Sigmoid colon (tissue), 7 donors: ENCODE measurements at places on chromosomes 7 and 10. TPM values are rescaled to one million over a fixed set of nuclear protein-coding genes. Genes with fewer than 3 reads are reported as not detected.

CUZD1 gene
- total RNA-seq, result not detected

SLC4A2 gene
- total RNA-seq, result 98.9 TPM

TDRD1 gene
- 0.16 TPM for total RNA-seq

DNA sequence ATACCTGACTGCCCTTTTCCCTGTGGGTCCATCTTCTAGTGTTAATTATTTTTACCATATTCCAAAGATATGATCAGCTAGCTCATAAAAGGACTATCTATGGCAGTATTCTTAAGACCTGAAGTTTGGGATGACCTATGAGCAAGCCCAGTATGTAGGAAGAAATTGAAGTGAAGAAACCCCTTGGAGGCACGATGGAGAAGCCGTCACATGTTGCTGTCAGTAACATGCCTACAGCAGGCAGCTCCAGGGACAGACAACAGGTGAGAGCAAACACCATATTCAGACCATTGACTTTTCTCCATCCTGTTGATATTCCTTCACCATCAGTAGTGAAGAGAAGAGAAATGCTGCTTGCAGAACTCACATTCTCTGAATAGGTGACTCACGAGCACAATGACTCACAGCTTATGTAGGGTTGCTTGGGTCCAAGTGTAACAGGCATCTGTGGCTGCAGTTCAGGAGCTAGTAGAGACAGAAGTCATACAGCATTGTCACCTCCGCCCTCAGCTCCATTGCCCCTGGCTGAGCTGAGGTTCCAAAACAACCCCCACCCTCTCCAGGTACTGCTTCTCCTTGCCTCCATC, 8.4 kb upstream of the LYZL2 start:
- DNase-seq, result no peak

- no peak for DNase-seq
Observed at GRCh38 chr7:18727115-18727870, 231.7 kb downstream of the HDAC9 start.

DNA sequence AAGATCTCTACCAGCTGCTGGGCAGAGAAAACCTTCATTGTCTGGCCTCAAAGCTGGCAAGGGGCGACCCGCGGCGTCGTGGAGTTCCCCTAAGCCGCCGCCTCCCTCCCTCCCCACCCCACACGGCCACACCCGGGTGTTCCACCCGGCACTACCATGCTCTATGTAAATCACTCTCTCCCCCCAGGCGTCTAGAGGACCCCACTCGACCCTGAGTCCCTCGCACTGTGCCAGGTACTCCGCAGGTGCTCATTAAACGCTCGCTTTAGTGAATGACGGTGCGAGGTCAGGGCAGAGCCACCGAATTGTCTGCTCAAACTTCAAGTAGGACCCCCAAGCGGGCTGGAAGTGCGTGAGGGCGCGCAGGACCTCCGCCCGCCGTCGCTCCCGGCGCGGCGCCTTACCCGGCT, 628 bp downstream of the PARP12 start:
- no peak for DNase-seq

DNA sequence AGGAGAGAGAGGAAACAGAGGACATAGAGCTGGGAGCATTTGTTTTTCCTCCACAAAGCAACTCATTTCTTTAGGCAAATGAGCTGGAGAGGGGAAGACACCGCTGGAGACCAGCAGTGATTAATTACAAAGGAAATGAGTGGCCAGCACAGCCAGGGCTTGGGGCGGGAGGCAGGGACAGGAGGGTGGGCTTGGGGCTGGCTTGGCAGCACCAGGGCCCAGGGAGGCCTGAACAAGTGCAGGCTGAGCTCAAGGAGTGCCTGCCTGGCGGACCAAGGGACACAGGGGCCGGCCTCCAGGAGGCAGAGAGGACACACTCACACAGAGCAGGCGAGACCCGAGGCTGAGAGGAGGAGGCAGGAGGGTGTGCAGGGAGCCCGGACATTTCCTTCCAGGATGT, 149.0 kb upstream of the UNC5B start:
- DNase-seq, result no peak
